ENCODE measurements at places on chromosomes 2 and 18. TPM values are rescaled to one million over a fixed set of nuclear protein-coding genes. Genes with fewer than 3 reads are reported as not detected.

- DNase-seq, result no peak
Observed at GRCh38 chr18:28952339-28952738, 775.4 kb upstream of the CDH2 start.

- peak; percentile 40 for DNase-seq
Observed at GRCh38 chr2:56522605-56523089, 338.9 kb downstream of the CCDC85A start.

DNA sequence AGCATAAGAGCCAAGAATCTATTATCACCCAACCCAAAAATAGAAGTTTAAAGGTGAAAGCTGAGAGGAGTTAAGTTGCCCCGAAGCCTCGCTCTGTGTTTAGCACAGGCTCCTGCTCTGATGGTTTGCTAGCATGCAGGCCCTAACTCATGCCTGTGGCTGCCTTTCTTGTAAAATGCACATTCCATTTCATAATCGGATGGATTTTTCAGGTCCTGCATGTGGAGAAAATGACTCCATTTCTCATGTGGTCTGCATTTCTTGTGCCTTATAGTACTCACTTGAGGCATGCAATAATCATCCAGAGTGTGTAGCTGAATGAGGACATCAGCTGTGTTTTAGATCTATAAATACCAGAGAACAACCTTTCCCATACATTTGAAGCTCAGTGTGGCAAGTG is 381.8 kb downstream of the CPS1 start:
- no peak for DNase-seq

GRCh38 chr18:5995626-5996025 is 100.3 kb upstream of the TMEM200C start:
- no peak for DNase-seq

GRCh38 chr2:88853403-88853790 is 161.9 kb downstream of the RPIA start:
- no peak for DNase-seq

GRCh38 chr2:39949131-39949530 is 170.1 kb upstream of the THUMPD2 start:
- DNase-seq, result no peak

GRCh38 chr18:34003687-34004086 is 221.0 kb downstream of the NOL4 start:
- no peak for DNase-seq

ADRA2B gene
- total RNA-seq, result 6.4 TPM

COLEC12 gene
- total RNA-seq, result 9.1 TPM

USP40 gene
- 18.0 TPM for total RNA-seq

GNLY gene
- total RNA-seq, result 1.7 TPM

CDH20 gene
- total RNA-seq, result 0.05 TPM

SERPINB4 gene
- total RNA-seq, result not detected

LAMA1 gene
- total RNA-seq, result 0.05 TPM

RTP5 gene
- not detected for total RNA-seq

All from Right ventricle myocardium superior (tissue), 1 donor.